Glomerular endothelial cell (primary cell): ENCODE measurements at places on chromosomes 13 and 19. TPM values are rescaled to one million over a fixed set of nuclear protein-coding genes. Genes with fewer than 3 reads are reported as not detected.

CAPN12 gene
- total RNA-seq = 0.34 and 0.93 TPM in 2 replicates

CKM gene
- not detected in 2 replicates for total RNA-seq

GRCh38 chr13:76874479-76874878 is 11.7 kb downstream of the KCTD12 start:
- DNase-seq = no peak

DNA sequence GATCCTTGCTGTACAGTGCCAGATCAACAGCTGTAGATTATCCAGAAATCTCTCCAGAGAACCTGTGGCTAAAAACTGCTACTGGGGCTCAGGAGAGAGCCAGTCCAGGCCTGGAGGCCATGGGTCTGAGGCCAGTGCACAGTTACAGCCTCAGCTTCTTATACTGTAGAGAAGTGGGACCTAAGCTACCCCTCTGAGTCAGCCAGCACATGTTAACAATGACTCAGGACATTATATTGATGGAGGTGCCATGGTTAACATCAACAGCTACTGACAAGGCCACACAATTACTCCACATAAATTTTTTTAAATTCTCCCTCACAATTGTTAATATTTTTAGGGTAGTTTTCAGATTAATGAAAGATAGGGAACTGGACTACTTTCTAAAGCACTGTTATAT is 138.5 kb downstream of the RBM26 start:
- DNase-seq = no peak

DNA sequence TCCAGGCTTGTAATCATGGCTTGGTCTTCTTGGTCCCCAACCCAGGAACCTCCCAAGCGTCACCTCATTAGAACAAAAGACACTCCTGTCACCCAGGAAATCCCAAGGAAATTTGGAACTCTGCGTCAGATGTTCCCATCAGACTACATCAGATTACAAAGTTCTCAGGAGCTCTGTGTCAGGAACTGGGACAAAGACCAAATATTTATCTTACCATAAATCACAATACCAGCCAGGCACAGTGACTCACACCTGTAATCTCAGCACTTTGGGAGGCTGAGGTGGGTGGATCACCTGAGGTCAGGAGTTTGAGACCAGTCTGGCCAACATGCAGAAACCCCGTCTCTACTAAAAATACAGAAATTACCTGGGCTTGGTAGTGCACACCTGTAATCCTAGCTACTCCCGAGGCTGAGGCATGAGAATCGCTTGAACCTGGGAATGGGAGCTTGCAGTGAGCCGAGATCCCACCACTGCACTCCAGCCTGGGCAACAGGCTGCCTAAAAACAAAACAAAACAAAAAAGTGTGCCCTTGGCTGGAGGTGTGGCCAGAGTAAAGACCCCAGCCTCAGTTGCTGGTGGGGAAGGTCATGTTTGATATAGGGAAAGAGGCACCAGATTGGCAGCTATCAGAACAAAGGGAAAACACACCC is 16.7 kb upstream of the CCDC124 start:
- DNase-seq = no peak

CGB5 gene
- not detected in 2 replicates for total RNA-seq

DNA sequence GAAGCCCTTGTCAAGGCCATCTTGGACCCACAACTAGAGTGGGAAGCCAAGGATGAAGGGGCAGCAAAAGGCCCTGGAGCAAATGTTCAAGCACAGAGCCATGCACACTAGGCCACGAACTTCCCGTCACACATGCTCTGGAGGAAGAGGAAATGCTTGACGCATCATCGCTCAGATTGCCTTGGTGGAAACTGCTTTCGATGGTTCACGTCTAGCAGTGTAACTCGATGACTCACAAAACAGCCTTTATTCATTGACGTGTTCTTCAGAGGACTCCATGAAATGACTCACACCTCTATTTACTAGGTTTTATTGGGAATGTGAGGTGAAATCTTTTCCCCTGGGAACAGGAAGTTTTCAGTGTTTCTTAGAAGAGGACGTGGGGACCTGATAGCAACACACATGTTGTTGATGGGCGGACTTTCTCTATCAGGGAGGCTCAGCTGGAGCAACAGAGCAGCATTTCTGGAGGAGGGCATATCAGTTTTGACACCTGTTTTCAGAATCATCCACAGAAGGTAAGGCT is 79.8 kb upstream of the FLT1 start:
- peak; percentile 100 for DNase-seq

IFNL1 gene
- not detected in 2 replicates for total RNA-seq

DNA sequence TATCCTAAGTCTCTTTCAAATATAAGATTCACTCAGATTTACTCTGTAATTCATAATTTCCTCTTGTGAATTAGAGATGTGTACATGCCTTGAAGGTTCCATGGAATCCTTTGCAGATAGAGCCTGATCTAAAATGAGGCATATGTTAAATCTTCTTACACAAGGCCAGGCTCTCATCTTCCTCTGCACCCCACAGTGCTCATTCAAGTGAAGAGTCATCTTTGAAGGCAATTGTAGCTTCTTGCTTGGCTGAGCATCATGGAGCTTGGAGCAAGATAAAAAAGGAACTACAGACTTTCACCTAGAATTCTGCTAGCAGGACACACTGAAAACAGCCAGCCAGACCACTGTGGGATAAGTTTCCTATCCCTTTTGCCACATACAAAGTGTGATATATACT is 566.4 kb downstream of the PCDH9 start:
- DNase-seq = no peak

GFY gene
- total RNA-seq = not detected in 2 replicates

DNA sequence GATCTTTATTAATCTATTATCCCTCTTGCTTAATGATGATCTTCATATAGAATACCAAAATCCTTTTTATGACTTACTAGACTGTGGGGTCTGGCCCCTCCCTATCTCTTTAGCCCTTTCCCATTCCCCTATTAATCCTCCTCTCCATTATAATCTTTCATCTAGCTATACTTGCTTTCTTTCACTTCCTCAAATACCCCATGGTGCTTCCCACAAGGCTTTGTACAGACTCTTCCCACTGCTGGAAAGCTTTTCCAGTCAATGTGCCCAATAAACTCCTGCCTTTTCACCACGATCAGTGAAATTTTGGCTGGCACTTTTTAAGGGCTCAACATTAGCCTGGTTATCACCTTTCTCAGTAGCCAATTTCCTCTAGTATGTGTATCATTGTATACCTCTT is 3.2 kb upstream of the EBPL start:
- no peak for DNase-seq
